Caco-2 (cell line): ENCODE measurements at places on chromosomes 1 and 21. TPM values are rescaled to one million over a fixed set of nuclear protein-coding genes. Genes with fewer than 3 reads are reported as not detected.

Gene MCOLN2
- total RNA-seq = not detected in 2 replicates

GRCh38 chr1:219772265-219773036, 155.9 kb downstream of the SLC30A10 start:
- H3K36me3 ChIP-seq = no peaks in the 10 kb centered on the region
- H3K27ac ChIP-seq = no peak overlapping the region
- no peaks in the 10 kb centered on the region for H3K27me3 ChIP-seq
- H3K4me3 ChIP-seq = no peak overlapping the region

GRCh38 chr21:44681152-44681551, 811 bp downstream of the KRTAP12-1 start:
- no peaks in the 10 kb centered on the region for H3K36me3 ChIP-seq
- H3K27me3 ChIP-seq = no peaks in the 10 kb centered on the region
- DNase-seq = no peak
- H3K27ac ChIP-seq = no peak overlapping the region

GRCh38 chr1:236275586-236275985, 6.2 kb downstream of the ERO1B start:
- no peak for DNase-seq
- no peak overlapping the region for H3K27ac ChIP-seq
- no peaks in the 10 kb centered on the region for H3K4me1 ChIP-seq
- no peaks in the 10 kb centered on the region for H3K36me3 ChIP-seq
- no peak overlapping the region for H3K4me3 ChIP-seq

- DNase-seq = no peak
- H3K4me3 ChIP-seq = no peak overlapping the region
- H3K27ac ChIP-seq = no peak overlapping the region
- H3K36me3 ChIP-seq = no peaks in the 10 kb centered on the region
- no peaks in the 10 kb centered on the region for H3K27me3 ChIP-seq
These were observed 7.5 kb upstream of the FMO3 start for GRCh38 chr1:171083222-171083621.

- no peaks in the 10 kb centered on the region for H3K4me1 ChIP-seq
- H3K36me3 ChIP-seq = no peaks in the 10 kb centered on the region
- no peaks in the 10 kb centered on the region for H3K27me3 ChIP-seq
- H3K4me3 ChIP-seq = no peak overlapping the region
- DNase-seq = no peak
- no peak overlapping the region for H3K27ac ChIP-seq
These were observed 1510.6 kb downstream of the MRPL39 start for GRCh38 chr21:24096651-24097050.

DNA sequence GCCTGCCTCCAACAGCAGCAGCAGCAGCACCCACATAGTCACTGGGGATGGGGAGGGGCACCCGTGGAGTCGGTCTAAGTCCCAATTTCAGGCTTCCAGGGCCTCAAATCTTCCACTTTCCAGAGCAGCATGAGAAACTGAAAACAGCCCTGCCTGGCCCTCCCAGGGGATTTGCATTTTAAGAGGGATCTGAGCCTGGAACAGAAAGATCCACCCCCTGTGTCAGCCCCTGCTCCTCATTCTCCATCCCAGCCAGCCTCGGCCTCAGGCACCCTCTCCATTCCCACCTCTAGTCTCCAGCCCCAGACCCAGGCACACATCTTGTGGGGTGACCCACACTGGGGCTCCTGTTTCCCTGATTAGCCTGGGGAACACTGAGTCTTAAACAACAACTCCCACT, 51.8 kb downstream of the FBXO2 start:
- peaks cover 1% of the 10 kb centered on the region; the same call in 1 of the 2 replicates for H3K27me3 ChIP-seq
- no peaks in the 10 kb centered on the region for H3K4me1 ChIP-seq
- H3K4me3 ChIP-seq = no peak overlapping the region
- H3K36me3 ChIP-seq = no peaks in the 10 kb centered on the region
- no peak for DNase-seq
